Hepatocyte (in vitro differentiated cells): ENCODE measurements at places on chromosomes 11 and 22. TPM values are rescaled to one million over a fixed set of nuclear protein-coding genes. Genes with fewer than 3 reads are reported as not detected.
A peak's percentile ranks its signal among the peaks of the same experiment; 100 is the strongest.

DNA sequence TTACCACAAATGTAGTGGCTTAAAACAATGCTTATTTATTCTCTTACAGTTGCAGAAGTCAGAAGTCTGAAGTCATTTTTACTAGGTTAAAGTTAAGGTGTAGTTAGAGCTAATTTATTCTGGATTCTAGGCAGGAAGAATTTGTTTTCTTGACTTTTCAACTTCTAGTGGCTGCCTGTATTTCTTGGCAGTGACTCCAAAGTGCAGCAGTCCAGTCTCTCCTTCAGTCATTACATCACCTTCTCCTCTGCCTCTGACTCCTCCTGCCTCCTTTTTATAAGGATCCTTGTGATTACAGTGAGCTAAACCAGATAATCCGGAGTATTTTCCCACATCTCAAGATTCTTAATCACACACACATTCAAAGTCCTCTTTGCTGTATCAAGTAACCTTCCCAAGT lies 581.4 kb downstream of the KCNA4 start:
- H3K27me3 ChIP-seq, result no peaks in the 10 kb centered on the region
- no peaks in the 10 kb centered on the region for H3K36me3 ChIP-seq
- DNase-seq, result no peak
- H3K27ac ChIP-seq, result no peak overlapping the region
- H3K4me1 ChIP-seq, result no peaks in the 10 kb centered on the region
- no peak overlapping the region for H3K4me3 ChIP-seq

DNA sequence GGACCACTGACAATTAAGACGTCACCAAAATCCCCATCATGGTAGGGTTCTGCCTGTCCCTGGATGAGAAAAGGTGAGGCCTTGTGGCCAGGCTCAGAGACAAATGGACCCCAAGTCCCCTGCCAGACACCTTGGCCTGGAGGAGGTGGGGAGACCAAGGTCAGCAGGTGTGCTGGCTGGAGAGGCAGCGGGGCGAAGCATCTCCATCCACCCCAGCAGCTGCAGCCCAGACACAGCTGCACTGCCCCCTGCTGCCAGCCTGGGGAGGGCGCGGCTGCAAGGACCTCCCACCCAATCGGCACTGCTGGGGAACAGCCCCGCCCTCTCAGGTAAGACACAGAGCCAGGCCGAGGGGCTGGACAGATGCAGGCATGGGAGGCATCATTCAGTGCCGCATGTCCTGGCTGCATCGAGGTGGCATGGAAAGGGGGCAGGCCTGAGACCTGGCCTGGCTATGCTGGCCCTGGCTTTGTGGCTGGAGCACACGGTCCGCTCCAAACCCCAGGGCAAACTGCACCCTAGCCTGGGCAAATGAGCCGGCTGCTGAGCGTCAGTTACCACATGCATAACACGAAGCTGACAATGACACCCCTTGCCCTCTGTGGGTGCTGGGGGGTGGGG lies 12.2 kb upstream of the MFNG start:
- peaks cover 38% of the 10 kb centered on the region for H3K4me1 ChIP-seq
- no peak overlapping the region for H3K27ac ChIP-seq
- no peaks in the 10 kb centered on the region for H3K36me3 ChIP-seq

Gene ADAMTS15
- 10.1 and 14.6 TPM in 2 replicates for total RNA-seq

- H3K4me1 ChIP-seq, result no peaks in the 10 kb centered on the region
- H3K4me3 ChIP-seq, result no peak overlapping the region
- no peak for DNase-seq
- H3K27me3 ChIP-seq, result no peaks in the 10 kb centered on the region
These were observed 143.2 kb upstream of the TEAD1 start for GRCh38 chr11:12531020-12531419.

- no peak for DNase-seq
- H3K36me3 ChIP-seq, result no peaks in the 10 kb centered on the region
- no peaks in the 10 kb centered on the region for H3K27me3 ChIP-seq
- no peak overlapping the region for H3K4me3 ChIP-seq
- peaks cover 26% of the 10 kb centered on the region for H3K4me1 ChIP-seq
- no peak overlapping the region for H3K27ac ChIP-seq
These were observed 44.1 kb downstream of the RPS6KA4 start for GRCh38 chr11:64403106-64403505.

GRCh38 chr11:11552529-11553087 lies 69.2 kb downstream of the GALNT18 start:
- H3K4me3 ChIP-seq, result no peak overlapping the region
- peak; percentile 60 for DNase-seq
- no peaks in the 10 kb centered on the region for H3K36me3 ChIP-seq
- peaks cover 15% of the 10 kb centered on the region for H3K4me1 ChIP-seq
- H3K27ac ChIP-seq, result peak overlapping the region; percentile 80
- H3K27me3 ChIP-seq, result no peaks in the 10 kb centered on the region

Gene MYO7A
- 6.4 and 9.8 TPM in 2 replicates for total RNA-seq

- H3K4me1 ChIP-seq, result peaks cover 27% of the 10 kb centered on the region
- H3K36me3 ChIP-seq, result no peaks in the 10 kb centered on the region
- H3K4me3 ChIP-seq, result no peak overlapping the region
- peak overlapping the region; percentile 64 for H3K27ac ChIP-seq
These were observed 39.4 kb upstream of the CFAP300 start for GRCh38 chr11:102007567-102008437.

DNA sequence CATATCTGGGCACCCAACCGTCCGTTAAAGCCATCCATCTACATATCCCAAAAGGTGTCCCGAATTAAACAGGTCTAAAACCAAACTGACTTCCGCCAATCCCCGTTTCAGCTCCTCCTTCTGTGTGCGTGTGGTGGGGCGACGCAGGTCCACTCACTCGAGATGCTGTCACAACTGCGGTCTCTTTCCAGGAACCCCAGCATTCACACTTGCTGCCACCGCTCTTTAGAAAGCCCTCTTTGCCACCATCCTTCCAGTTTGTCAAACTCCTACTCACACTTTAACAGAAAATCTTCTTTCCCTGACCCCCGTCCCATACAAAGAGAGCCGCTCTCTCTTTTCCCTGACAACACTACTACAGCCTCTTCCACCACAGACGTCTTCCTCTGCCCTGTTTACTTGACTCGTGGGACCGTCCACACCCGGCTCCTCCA lies 467 bp downstream of the ESS2 start:
- DNase-seq, result no peak
- peaks cover 29% of the 10 kb centered on the region for H3K27me3 ChIP-seq
- H3K4me1 ChIP-seq, result no peaks in the 10 kb centered on the region
- H3K27ac ChIP-seq, result peak overlapping the region; percentile 51
- H3K4me3 ChIP-seq, result peak overlapping the region; percentile 57
- no peaks in the 10 kb centered on the region for H3K36me3 ChIP-seq

Gene KRTAP5-7
- 0.12 TPM in 1 of 2 replicates, not detected in the other for total RNA-seq

Gene BRD1
- total RNA-seq, result 20.1 and 25.9 TPM in 2 replicates

GRCh38 chr11:132337819-132338416 lies 967.5 kb downstream of the NTM start:
- no peaks in the 10 kb centered on the region for H3K4me1 ChIP-seq
- no peak overlapping the region for H3K27ac ChIP-seq
- H3K4me3 ChIP-seq, result no peak overlapping the region
- H3K36me3 ChIP-seq, result no peaks in the 10 kb centered on the region
- H3K27me3 ChIP-seq, result no peaks in the 10 kb centered on the region
- no peak for DNase-seq

Gene TMEM41B
- 74.4 and 90.6 TPM in 2 replicates for total RNA-seq

Gene OR52E8
- total RNA-seq, result not detected in 2 replicates

Gene TYR
- total RNA-seq, result not detected in 2 replicates

DNA sequence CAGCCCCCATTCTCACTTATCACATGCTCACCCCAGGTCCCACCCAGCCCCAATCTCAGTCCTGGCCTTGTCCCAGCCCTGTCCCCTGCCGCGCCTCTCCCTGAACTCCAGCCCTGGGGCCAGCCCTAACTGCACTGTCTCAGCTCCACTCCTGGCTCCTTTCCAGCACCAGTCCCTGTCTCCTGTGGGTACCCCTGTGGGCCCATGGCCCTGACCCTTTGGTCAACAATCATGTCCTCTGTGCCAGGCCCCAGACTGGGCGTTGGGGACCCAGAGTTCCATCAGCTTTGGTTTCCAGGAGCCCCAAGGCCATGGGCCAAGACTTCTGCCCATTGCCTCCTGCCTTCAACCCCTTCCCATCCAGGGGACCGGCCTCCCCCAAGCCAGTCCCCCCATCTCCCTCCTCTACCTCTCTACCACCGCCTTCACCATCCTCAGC lies 757 bp downstream of the SPI1 start:
- no peaks in the 10 kb centered on the region for H3K27me3 ChIP-seq
- no peaks in the 10 kb centered on the region for H3K4me1 ChIP-seq
- H3K4me3 ChIP-seq, result no peak overlapping the region
- peak; percentile 6 for DNase-seq
- H3K36me3 ChIP-seq, result no peaks in the 10 kb centered on the region
- no peak overlapping the region for H3K27ac ChIP-seq

DNA sequence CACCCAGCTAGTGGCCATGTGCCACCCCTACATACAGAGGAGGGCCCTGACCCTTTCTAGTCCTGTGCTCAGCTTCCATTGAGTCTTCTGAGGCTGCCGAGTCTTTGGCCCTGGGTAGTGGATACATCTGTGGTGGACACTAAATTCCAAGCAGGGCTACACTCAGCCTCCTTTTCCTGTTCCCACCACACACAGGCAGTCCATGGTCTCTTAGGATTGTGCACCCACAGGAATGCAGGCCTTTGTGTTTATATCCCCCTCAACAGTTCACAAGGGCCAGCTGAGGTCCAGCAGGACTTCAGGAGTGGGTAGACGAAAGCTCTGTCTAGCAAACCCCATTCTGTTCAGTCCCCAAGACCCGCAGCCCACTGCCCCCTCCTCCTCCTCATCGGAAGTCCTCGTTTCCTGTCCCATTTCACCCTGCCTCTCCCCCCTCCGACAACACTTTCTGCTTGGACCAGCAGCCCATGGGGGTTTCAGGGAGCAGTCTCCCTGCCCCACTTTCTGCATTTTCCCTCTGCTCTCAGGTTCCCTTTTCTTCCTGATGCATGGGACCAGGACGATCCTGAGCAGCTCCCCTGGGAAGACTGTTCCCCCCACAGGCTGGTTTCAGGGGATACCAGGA lies 91.8 kb downstream of the SWAP70 start:
- no peak for DNase-seq
- no peak overlapping the region for H3K4me3 ChIP-seq
- peaks cover 19% of the 10 kb centered on the region for H3K4me1 ChIP-seq
- no peaks in the 10 kb centered on the region for H3K27me3 ChIP-seq

Gene TEX12
- 0.50 and 4.4 TPM in 2 replicates for total RNA-seq

GRCh38 chr11:12290477-12290922 lies 86.9 kb upstream of the PARVA start:
- no peak overlapping the region for H3K27ac ChIP-seq
- H3K27me3 ChIP-seq, result no peaks in the 10 kb centered on the region
- H3K4me1 ChIP-seq, result peaks cover 20% of the 10 kb centered on the region
- no peak for DNase-seq
- no peak overlapping the region for H3K4me3 ChIP-seq

DNA sequence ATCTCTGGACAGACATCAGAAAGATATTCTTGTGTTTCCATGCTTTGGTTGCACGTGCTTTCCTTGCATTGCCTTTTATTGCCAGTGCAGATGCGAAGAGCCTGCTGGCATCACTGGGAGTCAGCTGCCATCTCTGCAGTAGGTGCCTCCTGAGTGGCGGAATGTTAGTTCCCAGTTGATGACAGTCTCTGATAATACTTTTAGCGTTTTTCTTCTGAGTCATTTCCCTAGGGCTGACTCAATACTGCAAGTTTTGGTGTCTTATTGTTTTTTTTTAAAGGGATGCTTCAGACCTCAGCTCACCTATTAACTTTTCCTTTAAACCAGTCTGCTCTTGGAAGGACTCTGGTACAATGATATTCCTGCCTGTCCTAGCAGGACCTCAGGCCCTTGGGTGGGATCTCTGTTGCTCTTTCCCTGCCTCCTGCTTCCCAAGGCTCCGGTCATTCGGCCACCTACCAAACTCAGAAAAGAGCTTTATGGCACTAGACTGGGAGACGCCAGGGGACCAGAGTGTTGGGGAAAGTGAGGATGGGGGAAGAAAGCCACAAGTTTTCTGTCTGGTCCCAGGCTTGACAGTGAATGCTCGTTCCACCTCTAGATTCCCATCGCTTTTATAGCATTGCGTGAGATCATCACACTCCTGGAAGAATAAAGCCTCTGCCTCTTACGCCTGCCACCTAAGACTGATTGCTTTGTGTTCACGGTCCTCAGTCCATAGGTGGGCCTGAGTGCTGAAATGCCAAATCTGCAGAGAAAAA lies 308.7 kb downstream of the DDX10 start:
- no peak overlapping the region for H3K4me3 ChIP-seq
- H3K27ac ChIP-seq, result no peak overlapping the region
- no peak for DNase-seq
- no peaks in the 10 kb centered on the region for H3K36me3 ChIP-seq
- no peaks in the 10 kb centered on the region for H3K4me1 ChIP-seq
- H3K27me3 ChIP-seq, result no peaks in the 10 kb centered on the region

Gene SLC22A6
- total RNA-seq, result not detected in 2 replicates

DNA sequence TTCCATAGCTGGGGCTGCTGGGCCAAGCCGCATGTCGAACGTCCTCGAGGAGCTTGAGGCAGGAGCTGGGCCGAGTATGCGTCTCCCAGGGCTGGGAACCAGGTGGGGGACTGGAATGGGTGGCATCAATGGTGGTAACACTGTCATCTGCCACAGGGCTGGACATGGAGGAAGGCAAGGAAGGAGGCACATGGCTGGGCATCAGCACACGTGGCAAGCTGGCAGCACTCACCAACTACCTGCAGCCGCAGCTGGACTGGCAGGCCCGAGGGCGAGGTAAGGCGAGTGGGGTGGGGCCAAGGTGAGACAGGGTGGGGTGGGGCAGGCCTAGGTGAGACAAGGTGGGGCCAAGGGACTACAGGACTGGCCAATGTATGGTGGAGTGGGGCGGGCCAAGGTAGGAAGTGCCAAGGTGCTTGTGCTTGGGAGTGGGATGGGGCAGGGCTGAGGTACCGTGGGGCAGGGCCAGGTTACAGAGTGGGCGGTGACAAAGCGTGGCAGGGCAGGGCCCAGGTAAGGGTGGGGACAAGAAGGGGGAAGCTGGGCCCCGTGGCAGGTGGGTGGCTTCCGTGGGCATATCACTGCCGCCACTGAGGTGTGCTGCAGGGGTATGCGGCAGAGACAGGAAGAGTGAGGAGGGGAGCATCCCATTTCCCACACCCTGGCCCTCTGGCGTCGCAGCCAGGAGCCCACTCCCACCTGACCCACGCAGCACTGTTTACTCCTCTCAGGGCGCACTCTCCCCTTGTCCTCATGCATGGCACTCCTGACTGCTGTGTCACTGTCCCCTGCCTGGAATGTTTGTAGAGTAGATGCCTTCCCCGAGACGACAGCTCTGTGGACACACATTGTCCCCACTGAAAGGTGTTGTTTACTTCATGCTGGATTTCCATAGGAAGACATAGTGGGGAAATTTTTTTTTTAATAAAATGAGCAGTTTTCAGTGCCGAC lies 27.5 kb upstream of the DGCR8 start:
- H3K4me3 ChIP-seq, result no peak overlapping the region
- no peaks in the 10 kb centered on the region for H3K27me3 ChIP-seq
- DNase-seq, result no peak
- no peak overlapping the region for H3K27ac ChIP-seq

DNA sequence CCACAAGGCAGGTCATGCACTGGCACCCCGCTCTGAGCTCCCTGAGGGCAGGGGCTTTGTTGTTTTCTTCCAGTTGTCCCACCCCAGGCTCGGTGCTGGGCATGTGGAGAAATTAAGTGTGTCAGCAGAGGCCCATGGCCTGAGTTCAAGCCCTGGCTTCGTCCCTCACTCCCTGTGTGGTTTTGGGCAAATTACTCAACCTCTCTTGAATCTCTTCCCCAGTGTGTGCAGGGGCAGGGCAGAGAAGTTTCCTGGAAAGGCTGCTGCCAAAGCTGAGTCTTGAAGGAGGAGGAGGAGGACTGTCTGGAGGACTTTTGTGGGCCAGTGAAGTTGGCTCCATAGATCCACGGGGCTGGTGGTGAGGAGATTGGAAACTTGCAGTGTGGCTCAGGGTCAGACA lies 138.1 kb upstream of the E2F8 start:
- no peak overlapping the region for H3K4me3 ChIP-seq
- H3K36me3 ChIP-seq, result no peaks in the 10 kb centered on the region
- no peaks in the 10 kb centered on the region for H3K4me1 ChIP-seq
- H3K27me3 ChIP-seq, result no peaks in the 10 kb centered on the region
- no peak overlapping the region for H3K27ac ChIP-seq

Gene TMPRSS13
- total RNA-seq, result 1.0 and 1.3 TPM in 2 replicates

Gene RIMBP3C
- 0.30 and 0.32 TPM in 2 replicates for total RNA-seq
